ENCODE measurements at places on chromosomes 7 and 10. TPM values are rescaled to one million over a fixed set of nuclear protein-coding genes. Genes with fewer than 3 reads are reported as not detected.
A peak's percentile ranks its signal among the peaks of the same experiment; 100 is the strongest.

GRCh38 chr10:116905845-116906210 is 56.5 kb downstream of the ENO4 start:
- no peak for DNase-seq

GRCh38 chr10:106935978-106936451 is 228.5 kb downstream of the SORCS1 start:
- DNase-seq: no peak

GRCh38 chr7:17940951-17941431 is 697 bp upstream of the SNX13 start:
- DNase-seq: peak; percentile 5

GRCh38 chr10:71248210-71248609 is 35.8 kb downstream of the UNC5B start:
- no peak for DNase-seq

DNA sequence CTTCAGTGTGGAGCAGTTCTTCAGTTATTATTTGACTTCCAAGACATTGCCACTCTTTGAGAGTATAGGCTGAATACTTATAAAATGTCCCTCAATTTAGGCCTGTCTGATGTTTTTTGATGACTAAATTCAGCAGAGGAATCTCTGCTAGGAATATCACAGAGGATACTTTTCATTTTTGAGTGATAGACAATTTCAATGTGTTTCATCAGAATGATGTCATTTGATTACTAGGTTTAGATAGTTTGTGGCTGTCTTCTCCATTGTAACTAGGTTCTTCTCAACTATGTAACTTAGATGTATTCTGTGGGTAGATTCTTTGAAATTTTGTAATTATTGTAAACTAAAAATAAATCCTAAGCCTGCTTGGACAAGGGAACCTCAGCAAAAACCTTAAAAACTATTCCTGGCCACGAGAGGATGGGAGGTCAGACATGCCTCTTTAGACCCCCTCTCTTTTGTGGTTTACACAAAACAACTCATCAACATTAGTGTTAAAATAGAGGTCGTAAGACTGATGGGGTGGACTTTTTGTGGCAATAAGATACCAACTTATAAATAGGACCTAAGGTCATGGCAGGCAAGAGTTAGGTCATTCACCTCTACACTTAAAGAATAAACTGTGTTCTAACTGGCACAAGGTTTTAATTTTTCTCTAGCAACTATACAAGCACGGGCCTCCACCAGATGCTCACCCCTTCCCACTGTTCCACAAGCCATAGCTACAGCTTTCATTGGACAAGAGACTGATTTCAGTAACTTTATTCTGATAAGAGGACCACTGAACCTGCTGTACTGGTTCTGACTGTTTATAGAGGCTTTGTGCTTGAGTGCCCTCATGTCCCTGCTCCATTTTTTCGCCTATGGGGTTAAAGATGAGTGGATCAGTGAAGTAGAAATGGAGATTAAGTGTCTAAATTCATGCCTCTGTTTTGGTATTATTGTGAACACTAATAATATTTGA is 33.7 kb downstream of the CYP2C8 start:
- DNase-seq: no peak

- no peak for DNase-seq
These were observed 330.7 kb downstream of the ACTR3B start for GRCh38 chr7:153090209-153090608.

Gene CPEB3
- 4.6 TPM for polyA plus RNA-seq

Gene SDK1
- polyA plus RNA-seq: 6.4 TPM

DNA sequence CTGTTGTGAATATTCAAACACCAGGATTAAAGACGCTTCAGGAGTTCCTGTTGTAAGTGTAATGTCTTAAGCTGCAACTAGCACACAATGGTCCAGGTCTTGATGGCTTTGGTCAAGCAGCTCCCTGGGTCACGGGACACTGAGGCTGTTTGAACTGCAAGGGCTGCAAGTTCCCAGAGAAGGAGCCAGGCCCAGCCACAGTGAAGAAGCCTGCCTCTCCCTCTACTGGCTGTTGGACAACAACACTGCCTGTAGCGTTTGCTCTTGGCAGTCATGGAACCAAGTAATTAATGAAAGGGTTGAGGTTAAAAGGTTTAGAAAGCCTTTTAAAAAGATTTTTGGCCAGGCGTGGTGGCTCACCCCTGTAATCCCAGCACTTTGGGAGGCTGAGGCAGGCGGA is 31.9 kb upstream of the GUSB start:
- peak; percentile 73 for DNase-seq

DNA sequence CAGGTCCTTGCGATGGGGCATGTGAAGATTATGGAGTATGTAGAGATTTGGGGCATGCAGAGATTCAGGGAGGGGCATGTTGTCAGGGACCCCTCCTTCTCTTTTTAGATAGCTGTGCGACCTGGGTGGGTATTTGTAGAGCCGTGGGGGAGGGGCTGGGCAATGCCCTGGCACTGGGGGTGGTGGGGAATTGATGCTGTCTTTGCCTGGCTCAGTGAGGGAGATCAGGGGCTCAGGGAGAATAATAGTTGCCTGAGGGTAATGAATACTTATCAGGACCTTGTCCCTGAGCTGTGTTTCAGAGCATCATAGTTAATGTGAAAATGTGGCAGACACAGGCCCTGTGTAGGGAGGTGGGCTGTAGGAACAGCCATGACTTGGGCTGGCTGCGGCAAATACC is 3.5 kb downstream of the RAMP3 start:
- no peak for DNase-seq

Gene AOC1
- 206 TPM for polyA plus RNA-seq

Gene CLDN4
- polyA plus RNA-seq: 395 TPM

GRCh38 chr10:90180886-90181691 is 479.7 kb downstream of the KIF20B start:
- no peak for DNase-seq

DNA sequence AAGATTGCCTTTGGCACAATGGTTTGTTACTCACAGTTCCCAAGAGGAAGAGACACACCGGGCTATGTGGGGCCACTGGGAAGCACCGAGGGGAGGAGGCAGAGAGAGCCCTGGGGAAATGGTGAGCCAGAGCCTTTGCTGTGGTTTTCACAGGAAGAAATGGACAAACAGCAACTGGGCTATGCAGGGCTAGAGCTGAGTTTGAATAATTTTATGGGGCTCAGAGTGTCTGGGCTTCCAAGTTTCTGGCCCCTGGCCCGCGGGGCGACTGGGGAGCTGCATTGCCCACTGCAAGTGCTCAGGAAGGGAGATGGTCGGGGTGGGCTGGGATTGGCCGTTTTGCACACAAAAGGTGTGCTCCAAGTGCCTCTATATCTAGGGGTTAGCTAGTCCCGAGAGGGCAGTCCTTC is 92.6 kb downstream of the CHST15 start:
- no peak for DNase-seq

Gene TAS2R41
- not detected for polyA plus RNA-seq

- no peak for DNase-seq
These were observed 223.1 kb downstream of the CUX1 start for GRCh38 chr7:102040569-102040968.

DNA sequence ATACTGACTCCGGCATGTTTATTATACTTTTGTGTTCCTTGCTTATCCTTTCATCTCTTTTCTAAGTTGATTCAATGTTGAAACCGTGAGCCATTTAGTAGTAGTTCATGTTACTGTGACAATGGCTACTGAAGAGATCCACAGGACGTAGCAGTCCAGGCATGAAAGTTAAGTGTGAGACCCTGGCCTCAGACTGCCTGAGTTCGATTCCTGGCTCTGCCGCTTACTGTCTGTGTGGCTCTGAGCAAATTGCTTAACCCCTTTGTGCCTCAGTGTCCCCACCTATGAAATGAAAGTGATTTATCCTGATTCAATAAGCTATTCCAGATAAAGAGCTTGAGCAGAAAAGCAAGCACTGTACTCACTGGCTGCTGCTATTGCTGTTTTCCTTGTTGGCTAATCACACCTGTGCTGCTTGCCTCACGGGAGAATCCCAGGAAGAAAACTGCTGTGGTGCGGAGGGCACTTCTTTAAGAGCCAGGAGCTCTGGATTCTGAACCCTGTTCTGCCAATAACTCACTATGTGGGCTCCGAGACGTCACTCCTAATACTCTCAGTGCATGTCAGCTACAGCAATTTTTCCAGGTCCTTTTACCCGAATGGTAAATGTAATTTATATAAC is 38.4 kb downstream of the PNLIPRP2 start:
- DNase-seq: no peak

DNA sequence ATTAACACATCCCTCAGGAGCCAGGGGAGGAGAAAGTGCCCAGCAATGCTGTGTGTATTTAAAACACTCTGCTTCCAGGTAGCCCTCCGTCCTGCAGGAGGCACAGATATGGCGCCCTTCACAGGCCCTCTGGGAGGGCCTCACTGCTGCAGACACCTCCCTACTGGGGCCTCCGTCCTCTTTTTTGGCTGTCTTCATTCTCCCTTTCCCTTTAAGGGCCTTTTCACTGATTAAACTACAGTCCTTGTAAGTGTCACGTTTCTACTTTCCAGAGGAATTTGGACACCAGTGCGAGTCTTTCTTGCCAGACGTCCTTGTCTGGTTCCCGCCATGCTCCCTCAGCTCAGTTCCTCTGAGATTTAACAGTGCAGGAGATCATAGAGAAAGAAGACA is 39.7 kb upstream of the MKRN1 start:
- no peak for DNase-seq

DNA sequence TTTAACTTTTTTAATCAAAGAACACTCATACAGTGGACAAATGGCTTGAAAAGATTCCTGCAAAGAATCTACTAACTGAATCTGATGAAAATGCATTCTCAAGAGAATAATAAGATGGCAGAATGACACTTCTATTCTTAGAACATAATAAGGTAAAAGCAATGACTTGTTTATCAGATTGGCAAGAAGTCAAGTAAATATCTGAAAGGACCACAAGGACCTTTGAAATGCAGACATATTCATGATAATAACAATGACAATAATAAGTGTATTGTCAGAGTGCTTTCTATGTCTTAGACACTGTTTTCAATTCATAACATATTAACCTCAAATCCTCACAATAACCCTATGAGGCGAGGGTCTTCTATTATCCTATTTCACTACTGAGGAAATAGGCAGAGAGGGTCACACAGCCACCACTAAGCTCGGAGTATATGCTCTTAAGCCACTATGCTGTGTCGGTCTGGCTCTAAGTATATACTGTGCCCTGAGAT is 10.6 kb downstream of the HACD1 start:
- DNase-seq: no peak

Gene NME8
- polyA plus RNA-seq: 0.04 TPM

- no peak for DNase-seq
These were observed 14.3 kb upstream of the ZNF467 start for GRCh38 chr7:149787428-149788299.

Gene MRLN
- polyA plus RNA-seq: 0.33 TPM

Data from large intestine (tissue), 12 donors.